A549 treated with Hydrocortisone at 1 μM for 4 hours (cell line): ENCODE measurements at places on chromosomes 5 and 9. TPM values are rescaled to one million over a fixed set of nuclear protein-coding genes. Genes with fewer than 3 reads are reported as not detected.

The SELENOP gene
- total RNA-seq = 0.08 to 0.56 TPM (median 0.18 TPM) in 5 replicates

The FAM81B gene
- total RNA-seq = not detected in 5 replicates

The GRAMD2B gene
- 0.80 to 1.7 TPM (median 1.1 TPM) in 5 replicates for total RNA-seq

The ABLIM3 gene
- total RNA-seq = 19.4 to 23.0 TPM (median 20.5 TPM) in 5 replicates

The LHX2 gene
- 3.5 to 4.9 TPM (median 4.7 TPM) in 5 replicates for total RNA-seq

The LCN6 gene
- not detected in 5 replicates for total RNA-seq

The GARIN3 gene
- total RNA-seq = not detected in 5 replicates

The SURF1 gene
- 33.4 to 49.3 TPM (median 45.1 TPM) in 5 replicates for total RNA-seq

The ARRDC3 gene
- 3.3 to 7.5 TPM (median 5.7 TPM) in 5 replicates for total RNA-seq

The TAF11L5 gene
- total RNA-seq = not detected in 5 replicates

The SETD9 gene
- 4.8 to 6.5 TPM (median 5.5 TPM) in 5 replicates for total RNA-seq

The NPR3 gene
- total RNA-seq = 13.8 to 20.7 TPM (median 15.7 TPM) in 5 replicates

The LRRC19 gene
- not detected in 5 replicates for total RNA-seq

The CATSPER3 gene
- total RNA-seq = 0.22 to 0.56 TPM (median 0.34 TPM) in 5 replicates

The SLC36A2 gene
- not detected in 5 replicates for total RNA-seq

The CDX1 gene
- total RNA-seq = not detected in 5 replicates

The CCNO gene
- 4.3 to 8.1 TPM (median 7.0 TPM) in 5 replicates for total RNA-seq

The OR1Q1 gene
- not detected in 5 replicates for total RNA-seq

The AFAP1L1 gene
- total RNA-seq = 9.9 to 13.6 TPM (median 12.6 TPM) in 5 replicates

The HAVCR1 gene
- total RNA-seq = 25.5 to 50.1 TPM (median 31.2 TPM) in 5 replicates

The LHX6 gene
- 2.4 to 3.2 TPM (median 2.6 TPM) in 5 replicates for total RNA-seq

The LEAP2 gene
- total RNA-seq = 0.62 to 1.0 TPM (median 0.97 TPM) in 5 replicates

The SH3RF2 gene
- total RNA-seq = 2.0 to 2.8 TPM (median 2.4 TPM) in 5 replicates

The ORM2 gene
- total RNA-seq = not detected in 5 replicates

The IL13 gene
- 0.08 TPM in 1 of 5 replicates, not detected in the others for total RNA-seq

The MEIKIN gene
- not detected in 5 replicates for total RNA-seq

The HRH2 gene
- total RNA-seq = 0.38 to 0.59 TPM (median 0.41 TPM) in 5 replicates

The SEMA5A gene
- 0.01 TPM in 1 of 5 replicates, not detected in the others for total RNA-seq

The LARP1 gene
- 111 to 171 TPM (median 128 TPM) in 5 replicates for total RNA-seq

The TBC1D2 gene
- total RNA-seq = 10.2 to 13.3 TPM (median 10.9 TPM) in 5 replicates
